ENCODE measurements at places on chromosomes 2 and 18.

- DNase-seq, result no peak
These were observed 14.4 kb downstream of the FMNL2 start for GRCh38 chr2:152349416-152349815.

GRCh38 chr2:27095745-27096651, 9.4 kb downstream of the KHK start:
- no peak for DNase-seq

- DNase-seq, result no peak
These were observed 1278.4 kb upstream of the PIK3C3 start for GRCh38 chr18:40676668-40677067.

DNA sequence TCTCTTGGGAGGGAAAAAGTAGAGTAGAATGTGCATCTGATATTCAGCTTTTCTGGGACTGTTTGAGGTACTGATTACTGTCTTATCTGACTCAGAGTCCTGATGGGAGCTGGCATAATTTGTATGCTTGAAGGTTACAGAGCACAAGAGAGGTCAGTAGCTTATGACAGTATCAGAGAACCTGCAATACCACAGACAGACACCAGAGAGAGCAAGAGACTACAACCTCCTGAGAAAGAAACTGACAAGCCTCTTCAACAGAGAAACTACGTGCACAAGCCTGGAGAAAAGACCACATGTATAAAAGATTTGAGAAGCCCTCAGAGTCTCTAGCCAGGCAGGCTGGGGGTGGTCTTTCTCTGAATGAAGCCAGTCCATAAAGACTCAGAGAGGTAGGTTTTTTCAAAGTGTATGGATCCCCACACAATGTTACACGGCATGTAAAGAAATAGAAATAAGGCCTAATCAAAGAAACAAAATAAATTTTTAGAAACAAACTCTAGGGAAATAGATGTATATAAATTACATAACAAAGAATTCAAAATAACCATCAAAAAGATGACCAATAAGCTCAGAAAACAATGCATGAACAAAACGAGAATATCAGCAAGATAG, 568.3 kb downstream of the LRRTM4 start:
- DNase-seq, result peak; percentile 63

DNA sequence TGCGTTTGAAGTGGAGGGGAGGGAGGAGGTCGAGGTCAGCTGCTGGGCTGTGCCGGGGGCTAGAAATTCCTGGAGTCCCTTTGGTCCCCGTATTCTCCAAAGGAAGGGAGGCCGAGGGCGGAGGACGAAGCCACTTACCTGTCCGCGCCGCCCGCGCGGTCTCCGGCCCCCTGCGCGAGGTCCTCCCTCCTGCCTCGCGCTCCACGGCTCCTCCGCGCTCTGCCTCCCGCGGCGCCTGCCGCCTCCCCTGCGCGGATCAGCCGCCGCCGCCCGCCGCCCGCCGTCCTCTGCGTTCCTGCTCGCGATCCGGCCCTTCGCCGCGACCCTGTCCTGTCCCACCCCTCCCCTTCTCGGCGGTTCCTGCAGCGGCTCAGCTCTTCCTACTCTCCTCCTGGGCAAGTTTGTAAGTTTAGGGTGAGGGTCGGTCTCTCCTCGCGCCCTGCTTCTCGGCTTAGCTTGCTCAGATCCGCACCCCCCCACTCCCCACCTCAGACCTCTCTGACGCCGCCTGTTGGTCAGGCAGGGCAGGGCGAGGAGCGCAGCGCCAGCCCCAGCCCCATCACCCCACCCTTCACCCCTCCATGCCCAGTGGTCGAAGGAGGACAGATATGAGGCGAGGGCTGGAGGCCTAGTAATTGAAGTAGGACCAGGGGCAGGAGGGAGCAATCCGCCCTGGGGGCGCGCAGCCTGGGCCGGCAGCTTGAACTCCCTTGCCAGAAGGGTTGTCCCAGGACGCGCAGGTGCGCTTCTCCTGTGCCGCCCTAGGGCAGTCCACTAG, 9.7 kb upstream of the SKOR2 start:
- DNase-seq, result no peak

- DNase-seq, result no peak
These were observed 330.4 kb upstream of the ETAA1 start for GRCh38 chr2:67066782-67067181.

GRCh38 chr2:27805180-27805579, 33.7 kb downstream of the MRPL33 start:
- no peak for DNase-seq

DNA sequence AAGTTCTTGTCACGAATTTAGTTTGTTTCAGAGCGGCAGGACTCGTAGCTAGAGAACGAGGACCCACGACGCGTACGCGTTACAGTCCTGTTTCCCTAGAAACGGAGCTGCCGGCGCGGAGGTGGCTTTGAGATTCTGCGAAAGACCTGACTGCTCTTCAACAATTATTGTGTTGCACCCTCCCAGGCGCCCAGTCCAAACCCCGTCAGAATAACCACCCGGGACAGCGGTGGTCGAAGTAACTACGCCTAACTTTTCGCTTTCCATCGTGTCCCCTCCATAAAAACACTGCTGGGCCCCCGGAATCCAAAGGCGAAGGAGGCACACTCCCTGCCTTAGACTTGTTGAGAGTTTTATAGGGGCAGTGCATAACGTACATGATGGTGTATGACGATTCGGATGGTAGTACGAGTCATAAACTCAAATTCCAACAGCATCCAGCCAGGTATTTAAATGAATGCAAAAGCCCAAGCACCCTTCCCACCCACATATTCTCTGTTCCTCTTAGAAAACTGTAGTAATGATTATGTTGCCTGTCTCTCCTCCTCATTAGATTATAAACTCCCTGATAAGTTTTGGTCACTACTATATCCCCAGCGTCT, 651 bp upstream of the STAM2 start:
- peak; percentile 66 for DNase-seq

DNA sequence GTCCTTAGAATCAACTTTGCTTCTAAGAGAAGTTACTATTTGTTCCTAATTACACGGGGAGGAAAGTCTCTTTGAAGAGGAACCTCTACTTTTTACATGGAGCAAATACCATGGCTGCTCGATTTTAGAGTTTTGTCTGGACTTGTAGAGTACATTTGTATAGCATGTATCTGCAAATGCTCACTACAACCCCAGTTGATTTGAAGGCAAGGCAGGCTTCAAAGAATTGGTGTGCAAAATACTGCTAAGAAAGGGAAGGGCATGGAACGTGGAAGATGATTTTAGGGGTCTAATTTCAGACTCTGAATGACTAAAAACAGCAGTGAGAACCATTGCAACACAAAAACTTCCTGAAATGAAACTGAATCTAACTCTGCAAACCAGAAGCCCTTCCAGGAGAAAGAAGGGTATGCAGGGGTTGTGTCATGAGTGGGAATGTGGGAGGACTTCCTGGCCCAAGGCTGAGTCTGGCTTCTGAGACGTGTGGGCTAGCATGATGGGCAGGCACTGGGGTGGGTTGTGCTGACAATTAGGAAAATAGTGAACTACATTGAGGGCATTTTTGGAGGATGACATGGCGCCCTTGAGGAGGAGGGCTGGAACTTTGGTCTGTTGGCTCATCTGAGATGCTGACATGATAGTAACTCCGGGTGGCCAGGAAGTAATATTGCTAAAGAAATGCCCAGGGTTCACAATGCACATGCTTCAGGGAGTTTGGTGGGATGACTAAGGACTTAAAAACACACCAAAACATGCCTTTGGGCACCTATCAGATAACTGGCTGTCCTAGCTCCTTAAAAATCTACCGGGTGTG, 18.9 kb upstream of the IL1R2 start:
- DNase-seq, result no peak

DNA sequence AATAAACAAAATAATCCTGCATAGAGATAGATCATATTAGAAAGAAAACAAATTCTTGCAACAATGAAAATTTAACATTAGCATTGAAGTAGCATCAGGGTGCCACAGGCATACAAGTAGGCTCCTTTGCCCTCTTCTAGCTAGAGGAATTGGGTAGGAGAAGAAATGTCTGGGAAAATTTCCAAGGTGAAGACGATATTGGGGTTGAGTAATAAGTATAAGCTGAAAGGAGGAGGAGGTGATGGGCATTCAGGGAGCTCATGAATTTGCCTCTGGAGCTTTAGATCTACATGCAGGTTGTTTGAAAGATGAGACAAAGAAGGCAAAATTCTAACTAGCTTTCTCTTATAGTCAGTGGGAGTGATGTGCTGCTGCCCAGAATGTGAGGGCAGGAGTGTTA, 504.9 kb downstream of the CCDC85A start:
- DNase-seq, result no peak

GRCh38 chr2:50125246-50125645, 906.7 kb downstream of the NRXN1 start:
- DNase-seq, result no peak

DNA sequence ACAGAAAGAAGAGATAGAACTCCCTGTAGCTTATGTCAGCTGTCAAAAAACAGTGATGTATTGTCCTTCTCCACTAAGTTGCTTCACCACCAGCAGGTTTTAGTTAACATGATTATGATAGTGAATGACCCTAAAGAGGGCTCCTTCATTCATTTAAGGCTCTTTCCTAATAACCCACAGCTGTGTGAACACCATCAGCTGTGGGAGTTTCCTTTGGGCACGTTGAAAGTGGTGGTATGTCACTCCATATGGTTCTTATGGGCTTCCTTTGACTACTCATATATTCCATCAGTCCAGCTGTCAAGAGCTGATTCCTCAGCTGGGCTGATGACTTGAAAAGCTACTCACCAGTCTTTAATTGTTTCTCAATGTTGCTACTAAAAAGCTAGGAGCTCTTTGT, 210.3 kb downstream of the UBE2E3 start:
- DNase-seq, result no peak

- DNase-seq, result no peak
These were observed 112.1 kb upstream of the LRATD1 start for GRCh38 chr2:14520385-14520945.

GRCh38 chr2:190596993-190597392, 51.9 kb upstream of the NAB1 start:
- DNase-seq, result no peak

GRCh38 chr2:152322222-152322621, 12.8 kb upstream of the FMNL2 start:
- no peak for DNase-seq

- DNase-seq, result no peak
These were observed 5.8 kb upstream of the FIGLA start for GRCh38 chr2:70796262-70796661.

DNA sequence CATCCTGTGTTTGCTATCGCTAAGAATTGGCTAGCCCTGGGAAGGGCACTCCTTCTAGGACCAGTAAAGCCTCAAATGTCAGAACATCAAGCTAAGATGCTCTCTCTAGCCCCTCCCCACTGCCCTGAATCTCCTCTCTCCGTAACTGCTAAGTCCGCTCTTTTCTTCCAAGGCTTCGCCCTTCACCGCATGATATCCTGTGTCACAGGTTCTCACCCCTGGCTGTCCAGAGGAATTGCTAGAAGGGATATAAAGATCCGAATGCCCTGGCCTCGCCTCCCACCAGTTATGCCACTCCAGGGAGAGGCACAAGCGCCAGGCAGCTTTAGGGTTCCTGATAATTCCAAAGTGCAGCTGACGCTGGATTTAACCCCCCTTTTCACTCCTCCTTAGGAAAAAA, 17.1 kb upstream of the GPR45 start:
- no peak for DNase-seq

DNA sequence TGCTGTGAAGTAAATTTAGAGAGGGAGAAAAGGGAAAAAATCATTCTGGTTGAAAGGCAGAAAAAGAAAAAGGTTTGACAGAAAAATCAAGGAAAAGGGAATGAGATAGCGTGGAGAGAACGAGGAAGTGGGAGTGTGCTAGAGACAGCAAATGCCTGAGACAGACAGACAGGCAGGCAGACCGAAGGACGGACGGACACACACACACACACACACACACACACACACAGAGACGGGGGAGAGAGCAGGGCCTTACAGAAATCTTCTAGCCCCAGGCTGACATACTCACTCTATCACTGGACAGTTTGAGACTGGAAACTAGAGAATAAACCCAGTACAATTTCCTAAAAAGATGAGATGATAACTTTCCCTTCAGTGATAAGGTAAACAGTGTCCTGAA, 238.4 kb downstream of the ZNF521 start:
- no peak for DNase-seq

- no peak for DNase-seq
These were observed 1071.3 kb upstream of the ZEB2 start for GRCh38 chr2:145591109-145591809.

- DNase-seq, result no peak
These were observed 145.2 kb downstream of the RAD51AP2 start for GRCh38 chr2:17373041-17373440.

DNA sequence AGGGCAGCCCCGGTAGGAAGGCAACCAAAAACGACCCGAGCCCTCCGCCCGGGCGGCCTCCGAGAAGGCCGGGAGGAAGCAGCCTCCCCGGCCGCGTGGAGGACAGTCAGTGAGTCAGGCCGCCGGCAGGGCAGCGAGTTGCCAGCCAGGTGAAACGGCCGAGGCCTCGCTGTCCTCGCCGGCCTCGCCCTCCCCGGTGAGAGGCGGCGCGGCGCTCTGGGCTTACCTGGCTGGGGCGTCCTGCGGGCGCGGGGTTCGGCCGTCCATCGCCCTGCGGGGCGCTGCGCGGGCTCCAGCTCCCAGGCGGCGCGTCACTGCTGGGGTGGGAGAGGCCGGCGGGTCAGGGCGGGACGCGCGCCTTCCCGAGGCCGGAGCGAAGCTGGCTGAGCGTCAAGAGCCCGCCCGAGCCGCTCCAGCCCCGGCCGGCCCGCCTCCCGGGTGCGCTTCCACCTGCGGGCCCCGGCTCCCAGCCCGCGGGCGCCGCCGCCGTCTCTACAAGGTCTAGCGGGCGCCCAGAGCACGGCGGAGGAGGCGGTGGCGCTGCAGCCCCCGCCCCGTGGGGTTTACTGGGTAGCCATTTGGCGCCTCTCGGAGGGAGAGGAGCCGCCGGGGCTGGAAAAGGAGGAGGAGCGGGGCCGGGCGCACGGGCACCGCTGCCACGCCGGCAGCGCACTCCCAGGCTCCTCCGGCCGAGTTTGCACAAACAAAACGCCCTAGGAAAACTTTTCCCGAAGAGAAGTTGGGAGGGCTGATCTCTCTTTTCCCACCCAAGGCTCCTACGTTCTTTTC, 499 bp downstream of the COBLL1 start:
- DNase-seq, result no peak

- no peak for DNase-seq
These were observed 506.7 kb upstream of the CNTNAP5 start for GRCh38 chr2:123518367-123518766.

GRCh38 chr2:55138014-55138881, 88.0 kb upstream of the RTN4 start:
- DNase-seq, result no peak

- peak; percentile 34 for DNase-seq
These were observed 47.2 kb downstream of the RAD51AP2 start for GRCh38 chr2:17470855-17471641.

GRCh38 chr2:156455361-156455975, 19.3 kb downstream of the GPD2 start:
- DNase-seq, result no peak

- DNase-seq, result no peak
These were observed 16.2 kb downstream of the HNMT start for GRCh38 chr2:137980459-137980858.

GRCh38 chr18:801137-801536, 10.9 kb downstream of the YES1 start:
- no peak for DNase-seq

- no peak for DNase-seq
These were observed 154.4 kb upstream of the CREB1 start for GRCh38 chr2:207375207-207375875.
